NCI-H1436 (cell line): ENCODE measurements at places on chromosomes 13 and 19.

GRCh38 chr13:73018336-73018735, 40.5 kb upstream of the KLF5 start:
- no peak for DNase-seq

DNA sequence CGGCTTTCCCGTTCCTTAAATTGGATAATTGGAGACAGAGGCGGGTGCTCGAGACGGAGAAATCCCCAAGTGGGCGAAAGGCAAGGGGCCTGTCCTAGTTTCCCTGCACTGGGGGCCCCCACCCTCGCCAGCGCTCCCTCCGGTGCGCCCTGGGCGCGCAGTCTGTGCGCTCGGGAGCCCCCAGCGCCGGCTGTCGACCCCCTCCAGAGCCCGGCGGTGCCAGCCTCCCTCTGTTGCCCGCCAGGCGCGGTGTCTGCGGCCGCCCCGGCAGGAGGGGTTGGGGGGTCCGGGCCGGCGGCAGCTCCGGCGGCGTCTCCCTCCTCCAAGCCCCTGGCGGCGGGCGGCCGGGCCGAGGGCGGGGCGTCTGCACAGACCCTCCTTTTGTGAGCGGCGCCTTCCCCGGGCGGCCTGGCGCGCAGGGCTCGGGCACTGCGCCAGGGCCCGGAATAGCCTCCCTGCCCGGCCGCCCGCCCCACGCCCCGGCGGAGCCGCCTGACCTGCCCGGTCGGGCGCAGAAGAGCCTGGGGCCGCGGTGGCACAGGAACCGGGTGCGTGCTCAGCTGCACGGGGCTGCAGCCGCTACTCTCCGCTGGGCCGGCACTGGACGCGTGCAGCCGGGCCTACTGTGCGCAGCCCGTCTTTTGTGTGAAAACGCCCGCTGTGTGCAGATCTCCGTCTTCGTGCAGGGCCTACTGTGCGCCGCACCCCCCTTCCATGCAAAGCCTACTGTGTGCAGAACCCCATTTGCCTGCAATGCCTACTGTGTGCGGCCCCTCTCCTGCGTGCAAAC, 13.2 kb downstream of the GADD45B start:
- no peak for DNase-seq

DNA sequence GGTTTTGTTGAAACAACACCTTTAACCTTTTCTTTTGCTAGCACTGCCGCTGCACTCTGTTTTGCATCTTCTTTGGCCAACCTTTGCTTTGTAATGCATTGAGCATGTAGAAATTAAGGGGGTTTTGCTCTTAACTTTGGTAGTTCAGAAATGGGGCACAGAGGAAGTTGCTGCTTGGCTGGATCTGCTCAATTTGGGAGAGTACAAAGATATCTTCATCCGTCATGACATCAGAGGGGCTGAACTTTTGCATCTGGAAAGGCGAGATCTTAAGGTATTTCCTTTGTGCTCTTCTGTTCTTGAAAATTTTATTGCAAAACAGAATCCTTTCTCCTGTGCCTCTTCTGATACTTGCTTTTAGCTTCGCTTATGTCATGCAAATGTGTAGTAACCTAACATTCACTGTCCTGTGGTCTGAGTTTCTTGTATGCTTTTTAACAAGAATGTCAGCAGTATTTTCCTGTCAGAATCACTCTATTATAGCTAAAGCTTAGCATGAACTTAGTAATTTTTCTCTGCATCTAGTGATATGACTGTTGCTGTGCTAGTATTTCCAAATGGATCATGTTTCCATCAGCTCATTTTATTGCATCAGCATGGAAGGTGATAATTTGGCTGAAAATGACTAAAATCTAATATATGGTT, 50.7 kb upstream of the AKAP11 start:
- no peak for DNase-seq

- no peak for DNase-seq
Observed at GRCh38 chr13:95480791-95481780, 71.4 kb upstream of the CLDN10 start.

DNA sequence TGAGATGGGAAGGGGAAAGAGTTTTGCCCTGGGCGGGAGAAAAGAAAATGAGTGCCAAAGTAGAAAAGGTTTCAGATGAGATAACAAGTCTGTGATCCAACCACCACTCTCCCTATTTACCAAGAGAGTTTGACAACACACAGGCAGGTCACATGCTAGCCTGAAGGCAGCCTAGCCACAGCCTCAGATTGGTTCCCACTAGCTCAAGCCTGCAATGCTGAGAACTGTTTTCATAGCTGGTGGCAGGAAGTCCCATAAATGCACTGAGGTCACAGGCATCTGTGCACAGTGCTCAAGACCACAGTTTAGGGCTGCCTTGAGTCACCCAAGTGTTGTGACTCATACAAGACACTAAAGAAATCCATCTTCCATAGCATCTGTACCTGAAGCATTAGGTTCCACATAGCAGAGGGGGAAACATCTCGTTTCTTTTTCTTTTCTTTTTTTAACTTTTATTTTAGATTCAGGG, 18.5 kb upstream of the POP4 start:
- DNase-seq = no peak

- DNase-seq = no peak
Observed at GRCh38 chr13:110347535-110348308, 40.6 kb downstream of the COL4A2 start.

DNA sequence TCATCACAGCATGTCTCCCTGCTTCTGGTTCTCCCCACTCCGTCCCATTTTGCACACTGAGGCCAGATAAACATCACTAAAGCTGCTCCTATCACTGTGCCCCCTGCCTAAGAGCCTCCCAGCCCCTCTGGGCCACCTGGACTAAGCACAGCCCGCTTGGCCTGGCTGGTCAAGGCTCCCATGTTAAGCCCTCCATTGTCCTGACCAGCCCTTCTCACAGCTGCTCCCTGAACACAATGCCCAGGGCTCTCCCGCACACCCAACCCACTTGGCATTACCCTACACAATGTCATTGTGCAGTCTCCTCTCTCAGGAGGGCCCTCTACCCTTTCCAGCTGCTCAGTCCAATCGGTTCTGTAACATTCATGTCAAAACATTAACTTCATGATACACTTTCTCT, 133.4 kb downstream of the NUFIP1 start:
- no peak for DNase-seq

GRCh38 chr13:75554464-75554863, 4.9 kb downstream of the UCHL3 start:
- no peak for DNase-seq

DNA sequence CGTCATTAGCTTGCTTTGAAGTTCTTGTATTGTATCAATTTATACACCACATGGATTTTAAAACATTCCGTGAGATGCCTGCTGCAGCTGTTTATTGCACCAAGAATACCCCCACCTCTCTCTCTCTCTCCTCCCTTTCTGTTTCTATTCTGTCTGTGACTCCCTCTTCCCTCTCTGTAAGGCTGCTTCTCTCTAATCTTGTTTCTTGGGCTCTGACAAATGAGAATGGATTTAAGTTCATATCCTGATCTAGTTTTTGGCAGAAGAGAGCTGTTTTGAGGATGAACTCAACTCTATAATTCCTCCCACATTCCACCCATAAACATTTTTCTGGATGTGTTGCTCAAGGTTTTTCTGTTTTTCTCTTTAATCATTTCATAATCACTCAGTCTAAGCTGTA, 144.3 kb upstream of the FRY start:
- DNase-seq = no peak

- no peak for DNase-seq
Observed at GRCh38 chr19:57623091-57623490, 9.0 kb downstream of the ZNF134 start.

DNA sequence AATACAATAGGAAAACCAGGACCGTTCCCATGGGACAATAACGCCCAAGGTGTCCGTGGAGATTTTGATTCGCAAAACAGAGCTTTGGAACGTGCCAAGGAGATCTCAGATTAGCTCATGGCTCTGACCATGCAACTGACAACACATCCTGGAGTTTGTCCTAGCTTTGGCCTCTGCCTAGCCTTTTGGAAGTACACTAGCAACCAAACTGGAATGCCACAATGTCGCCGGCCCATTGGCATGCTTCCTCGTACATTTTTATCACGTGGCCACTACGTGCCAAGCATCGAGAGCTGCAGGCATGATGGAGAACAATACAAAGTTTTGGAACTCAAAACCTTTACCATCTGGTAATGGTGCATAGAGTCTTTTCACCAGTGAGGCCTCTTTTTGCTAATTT, 256.5 kb downstream of the DCLK1 start:
- DNase-seq = no peak

- no peak for DNase-seq
Observed at GRCh38 chr13:68597641-68598040, 1367.5 kb upstream of the PCDH9 start.

- no peak for DNase-seq
Observed at GRCh38 chr19:16795731-16796130, 33.5 kb upstream of the SIN3B start.

DNA sequence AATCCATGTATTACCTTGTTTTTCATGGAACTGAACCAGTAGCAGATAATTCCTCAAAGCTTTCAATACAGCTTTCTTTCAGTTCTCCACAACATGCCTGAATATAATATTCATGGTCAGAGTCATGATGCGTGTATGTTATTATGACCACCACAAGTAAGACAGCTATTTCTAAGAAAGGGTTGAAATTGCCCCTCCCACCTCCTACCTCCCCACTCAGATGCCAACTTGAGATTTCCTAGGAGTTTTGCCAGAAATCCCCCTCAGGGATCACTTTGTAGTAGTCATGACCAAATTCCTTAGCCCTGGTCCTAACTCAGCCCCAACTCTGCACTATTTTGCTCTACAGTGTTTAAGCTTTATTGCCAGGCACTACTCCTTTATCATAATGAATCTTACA, 69.9 kb upstream of the RAP2A start:
- DNase-seq = no peak

DNA sequence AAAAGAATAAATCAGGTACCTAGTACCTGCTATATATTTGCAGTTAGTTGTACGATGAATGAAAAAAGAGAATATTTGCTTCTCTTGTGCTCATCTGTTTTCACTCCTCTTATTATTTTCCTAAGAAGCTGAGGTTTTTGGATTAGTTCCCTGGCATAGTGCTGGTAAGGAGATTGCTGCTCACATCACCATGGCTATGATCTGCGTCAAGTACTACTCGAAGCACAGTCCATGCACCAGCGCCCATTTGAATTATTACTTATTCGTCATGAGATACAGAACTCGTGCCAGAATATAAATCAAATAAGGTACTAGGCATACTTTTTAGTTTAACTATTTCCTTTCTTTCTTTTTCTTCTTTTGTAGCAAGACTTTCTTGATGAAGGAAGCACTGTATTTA, 7.1 kb downstream of the SERTM1 start:
- DNase-seq = no peak

DNA sequence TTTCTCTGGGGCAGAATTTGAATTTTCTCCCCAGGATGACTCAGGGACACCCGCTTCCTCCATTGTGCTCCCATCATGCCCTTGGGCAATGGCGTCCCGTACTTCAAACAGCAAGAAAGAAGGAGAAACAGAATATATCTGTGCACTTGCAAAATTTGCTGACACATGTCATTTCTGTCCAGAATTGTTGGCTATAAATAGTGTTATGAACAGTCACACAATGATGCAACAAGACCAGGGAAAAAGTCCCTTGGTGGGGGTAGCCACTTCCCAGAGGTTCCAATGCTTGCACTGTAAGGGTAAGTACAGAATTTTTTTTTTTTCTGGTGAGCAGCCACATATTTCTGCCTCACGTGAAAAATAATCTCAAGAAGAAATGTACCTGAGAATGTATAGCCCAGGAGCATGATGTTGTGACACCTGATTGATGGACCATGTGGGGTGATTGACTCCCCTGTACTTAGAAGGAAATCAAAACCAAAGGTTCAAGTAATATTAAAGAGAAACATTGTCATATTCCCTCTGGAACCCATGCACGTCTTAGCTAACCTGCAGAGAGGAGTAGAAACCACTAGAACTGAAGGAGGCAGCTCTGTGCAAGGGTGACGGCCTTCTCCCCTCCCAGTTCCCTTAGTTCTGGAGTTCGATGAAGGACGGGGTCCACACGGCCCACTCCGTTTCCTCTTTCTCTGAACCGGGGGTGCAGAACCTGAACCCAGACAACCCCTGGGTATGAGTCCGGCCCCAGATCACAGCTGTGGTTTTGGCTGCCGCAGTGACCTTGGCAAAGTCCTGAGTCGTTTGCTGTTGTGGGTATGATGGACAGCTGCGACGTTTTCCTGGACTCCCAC, 9.3 kb upstream of the LAIR1 start:
- no peak for DNase-seq

- DNase-seq = no peak
Observed at GRCh38 chr19:35433448-35433847, 14.6 kb upstream of the FFAR2 start.

DNA sequence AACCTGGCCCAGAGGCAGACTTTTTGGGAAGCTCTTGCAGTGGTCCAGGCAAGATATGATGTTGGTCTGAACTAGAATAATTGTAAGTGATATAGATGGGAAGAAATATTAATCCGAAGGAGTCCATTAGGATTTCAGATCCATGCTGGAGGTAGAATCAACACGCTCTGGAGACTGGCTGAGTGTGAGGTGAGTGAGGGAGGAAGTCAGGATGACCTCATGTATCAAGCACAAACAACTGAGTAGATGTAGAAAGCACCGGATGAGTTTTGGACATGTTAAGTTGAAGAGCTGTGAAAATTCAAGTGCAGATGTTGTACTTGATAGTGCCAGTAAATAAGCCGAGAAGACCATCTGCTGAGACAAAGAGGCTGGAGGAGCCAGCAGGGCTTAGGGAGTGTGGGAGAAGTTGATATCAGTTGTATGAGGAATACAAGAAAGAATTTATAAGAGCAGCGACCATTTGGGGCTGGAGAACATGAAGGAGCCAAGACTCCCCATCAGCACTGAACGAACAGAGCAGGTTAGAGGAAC, 5.3 kb upstream of the CNMD start:
- DNase-seq = no peak

DNA sequence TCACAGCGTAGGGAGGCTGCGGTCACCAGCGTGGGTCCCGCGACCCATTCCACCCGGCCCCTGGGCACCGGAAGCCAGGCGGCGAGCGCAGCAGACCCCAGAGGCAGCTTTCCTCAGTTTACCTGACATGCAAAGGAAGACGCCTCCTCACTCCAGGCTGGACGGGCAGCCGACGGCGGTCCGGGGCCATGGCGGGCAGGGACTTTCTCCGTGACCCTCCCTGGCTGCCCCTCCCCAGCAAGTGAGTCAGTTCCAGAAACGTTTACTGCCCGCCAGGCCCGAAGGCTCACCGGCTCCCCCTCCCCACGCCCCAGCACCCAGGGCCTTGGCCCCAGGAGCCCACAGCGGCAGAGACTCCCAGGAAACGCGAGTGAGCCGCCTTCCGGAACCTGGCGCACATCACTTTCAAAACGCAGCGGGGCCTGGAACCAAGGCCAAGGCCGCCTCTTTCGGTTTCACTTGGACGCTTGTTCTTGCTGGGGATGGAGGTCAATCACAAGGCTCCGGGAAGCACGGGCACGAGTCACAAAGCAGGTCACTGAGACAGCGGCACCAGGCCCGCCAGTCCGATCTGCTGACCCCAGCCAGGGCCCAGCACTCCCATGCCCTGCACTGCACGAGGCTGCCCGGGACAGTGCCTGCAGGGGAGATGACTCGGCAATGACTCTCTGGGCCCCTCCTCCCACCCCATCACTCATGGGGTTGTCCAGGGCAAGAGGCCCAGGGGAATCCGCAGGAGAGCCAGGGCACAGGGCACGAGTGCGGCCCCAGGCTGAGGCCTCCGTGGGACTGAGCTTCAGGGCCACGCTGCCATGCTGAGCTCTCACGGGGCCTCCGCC, 5.3 kb downstream of the SBNO2 start:
- DNase-seq = no peak

GRCh38 chr13:27481766-27482165, 31.4 kb upstream of the MTIF3 start:
- no peak for DNase-seq
